ENCODE measurements at places on chromosomes 2 and 18. TPM values are rescaled to one million over a fixed set of nuclear protein-coding genes. Genes with fewer than 3 reads are reported as not detected.

RNU2-63P gene
- 13.0 TPM for total RNA-seq

MDH1B gene
- 1.3 TPM for total RNA-seq

REG1B gene
- not detected for total RNA-seq

LIPG gene
- total RNA-seq, result 25.7 TPM

LYG2 gene
- not detected for total RNA-seq

- no peak for DNase-seq
Measured at GRCh38 chr2:63054841-63055225, 4.2 kb downstream of the OTX1 start.

DNA sequence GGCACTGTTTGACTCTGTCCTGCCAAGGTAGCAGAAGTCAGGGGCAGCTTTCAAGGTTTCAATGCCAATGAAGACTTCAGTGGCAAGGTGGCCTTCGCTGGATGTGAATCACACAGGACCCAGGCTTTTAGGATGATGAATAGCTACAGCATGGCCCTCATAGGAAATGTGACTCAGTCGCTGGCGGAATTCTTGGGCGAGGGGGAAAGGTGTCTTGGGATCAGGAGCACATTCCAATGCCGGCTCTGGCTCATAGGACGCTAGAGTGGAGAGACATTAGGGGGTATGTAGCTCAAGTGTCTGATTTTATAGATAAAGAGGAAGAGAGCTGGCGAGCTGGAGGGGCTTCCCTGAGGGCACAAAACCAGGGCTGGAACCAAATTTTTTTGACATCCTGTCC is 68.6 kb downstream of the SMIM21 start:
- no peak for DNase-seq

- DNase-seq, result no peak
Measured at GRCh38 chr2:50018921-50019320, 864.6 kb upstream of the FSHR start.

DNA sequence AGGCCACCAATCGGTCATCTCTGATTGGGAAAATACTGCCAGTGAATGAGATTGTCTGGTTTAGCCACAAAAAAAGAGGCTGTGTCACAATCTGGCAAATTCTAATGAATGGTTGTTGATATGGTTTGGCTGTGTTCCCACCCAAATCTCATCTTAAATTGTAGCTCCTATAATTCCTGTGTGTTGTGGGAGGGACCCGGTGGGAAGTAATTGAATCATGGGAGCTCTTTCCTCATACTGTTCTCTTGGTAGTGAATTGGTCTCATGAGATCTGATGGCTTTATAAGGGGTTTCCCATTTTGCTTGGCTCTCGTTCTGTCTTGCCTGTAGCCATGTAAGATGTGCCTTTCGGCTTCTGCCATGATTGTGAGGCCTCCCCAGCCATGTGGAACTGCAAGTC is 838.3 kb downstream of the SLC4A3 start:
- DNase-seq, result no peak

DNA sequence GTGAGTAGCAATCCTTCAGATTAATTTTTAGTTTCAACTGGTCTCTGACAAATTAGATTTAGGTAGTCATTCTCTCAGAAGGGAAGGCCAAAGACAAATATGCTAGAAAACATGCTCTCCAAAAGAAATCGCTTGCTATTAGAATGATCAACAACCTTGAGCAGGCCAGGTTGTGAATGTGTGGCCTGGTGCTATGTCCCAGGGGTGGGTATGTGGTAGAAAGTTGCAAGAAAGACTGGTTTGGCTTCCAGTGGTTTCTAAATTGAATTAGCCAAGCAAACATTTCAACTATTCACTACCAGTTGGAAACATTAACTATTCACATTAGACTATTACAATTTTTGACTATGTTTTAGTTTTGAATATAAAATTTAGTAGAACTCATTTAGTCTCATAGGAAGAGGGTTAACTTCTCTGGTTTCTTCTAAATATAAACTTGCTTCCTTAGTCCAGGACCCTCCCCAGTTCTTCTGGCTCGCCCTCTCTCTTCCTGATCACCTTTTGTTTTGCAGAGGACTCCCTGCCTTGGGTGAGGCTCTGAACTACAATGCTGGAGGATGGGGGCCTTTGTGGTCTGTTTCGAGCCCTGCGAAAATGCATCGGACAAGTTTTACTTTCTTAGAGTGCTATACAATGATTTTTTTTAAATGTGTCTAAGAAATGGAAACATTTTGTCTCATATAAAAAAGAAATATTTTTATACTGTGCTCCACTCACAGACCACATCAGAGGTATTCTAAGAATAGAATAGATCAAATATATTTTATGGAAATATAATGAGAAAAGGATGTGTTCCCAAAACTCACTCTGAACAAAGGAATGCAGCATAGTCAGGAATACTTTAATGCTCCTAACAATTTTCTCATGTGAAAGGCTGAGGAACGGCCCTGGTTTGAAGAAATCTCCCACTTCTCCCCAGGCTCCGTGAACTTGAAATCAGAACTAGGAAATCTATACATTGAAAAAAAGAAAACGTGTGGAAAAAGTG is 375.0 kb upstream of the ZEB2 start:
- DNase-seq, result no peak

GRCh38 chr2:9644603-9645002 is 13.8 kb upstream of the YWHAQ start:
- DNase-seq, result no peak
